CD4-positive, alpha-beta T cell treated with Interleukin-17A for 4 hours (primary cell): ENCODE measurements at places on chromosomes 7 and 10.
A peak's percentile ranks its signal among the peaks of the same experiment; 100 is the strongest.

GRCh38 chr10:84608126-84608525 lies 279.7 kb downstream of the CCSER2 start:
- DNase-seq, result no peak

DNA sequence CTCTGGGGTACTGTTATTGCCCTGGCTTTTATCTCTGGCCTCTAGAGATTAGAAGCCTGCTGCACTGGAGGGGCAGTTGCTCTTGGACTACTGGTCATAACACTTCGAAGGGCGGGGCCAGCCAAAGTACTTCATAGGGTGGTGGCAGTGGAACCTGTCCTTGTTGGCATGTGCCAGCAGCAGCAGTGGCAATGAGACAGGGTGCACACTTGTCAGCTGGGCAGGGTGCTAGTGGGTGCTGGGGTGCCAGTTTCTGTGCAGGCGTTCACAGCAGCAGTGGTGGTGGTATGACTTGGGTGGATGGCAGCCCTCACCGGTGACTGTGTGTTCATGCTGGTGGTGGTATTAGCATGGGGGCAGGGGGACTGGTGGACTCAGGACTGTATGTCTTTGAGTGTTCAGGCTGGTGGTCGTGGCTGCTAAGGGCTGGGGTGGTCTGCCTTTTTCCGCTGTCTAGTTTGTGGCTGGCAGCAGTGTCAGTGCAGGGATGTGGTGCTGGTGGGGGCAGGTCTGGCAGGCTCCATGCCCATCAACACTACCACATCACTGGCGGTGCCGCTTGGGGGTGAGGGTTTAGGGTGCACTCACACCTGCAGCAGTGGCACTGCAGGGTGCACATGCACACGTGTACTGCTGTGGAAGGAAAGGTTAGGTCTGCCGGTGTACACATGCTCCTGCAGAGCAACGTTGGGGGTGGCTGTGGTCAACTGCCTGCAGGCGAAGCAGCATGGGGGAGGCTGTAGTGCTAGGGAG lies 176.1 kb upstream of the CDC14C start:
- DNase-seq, result no peak

DNA sequence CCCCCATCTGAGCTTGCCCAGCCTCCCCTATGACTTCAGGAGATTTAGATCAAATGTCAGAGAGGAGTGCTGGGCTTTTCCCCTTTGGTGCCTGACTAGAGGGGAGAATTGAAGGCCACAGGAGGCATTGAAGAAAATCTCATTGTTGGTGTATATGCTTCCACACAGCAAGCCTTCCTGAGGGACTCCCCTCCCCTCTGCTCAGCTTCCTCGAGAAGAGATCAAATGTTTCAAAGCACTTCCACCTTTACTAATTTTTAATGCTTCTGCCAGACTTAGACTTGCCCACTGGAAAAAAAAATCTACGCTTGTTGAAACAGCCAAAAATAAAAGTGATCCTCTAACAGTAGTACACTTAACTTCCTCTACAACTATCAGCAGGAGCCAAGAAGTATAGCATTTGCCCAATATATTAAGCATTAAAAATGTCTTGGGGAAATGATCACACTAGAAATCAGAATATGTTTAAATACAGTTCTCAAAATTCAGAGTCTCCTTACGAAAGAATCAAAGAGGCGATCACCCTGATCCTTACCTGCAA lies 79.3 kb downstream of the FZD1 start:
- no peak for DNase-seq

DNA sequence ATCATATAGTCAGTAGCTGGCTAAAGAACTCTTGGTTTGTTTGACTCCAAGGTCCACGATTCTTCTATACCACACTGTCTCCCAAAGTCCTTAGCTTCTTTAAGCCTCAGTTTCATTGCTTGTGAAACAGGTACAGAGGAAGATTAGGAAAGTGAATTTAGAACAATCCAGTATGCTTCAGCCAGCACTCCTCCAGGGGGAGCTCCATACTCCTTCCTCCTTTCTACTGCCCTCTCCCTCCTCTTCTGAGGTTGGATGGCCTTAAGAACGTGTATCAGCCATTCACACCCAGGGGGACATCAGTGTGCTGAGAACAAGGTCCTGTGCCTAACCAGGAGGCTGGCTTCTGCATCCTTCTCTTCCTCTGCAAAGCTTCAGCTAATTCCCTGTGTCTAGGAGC lies 54.8 kb upstream of the CALD1 start:
- DNase-seq, result peak; percentile 12

- no peak for DNase-seq
Observed at GRCh38 chr10:27143686-27144085, 10.5 kb downstream of the YME1L1 start.

DNA sequence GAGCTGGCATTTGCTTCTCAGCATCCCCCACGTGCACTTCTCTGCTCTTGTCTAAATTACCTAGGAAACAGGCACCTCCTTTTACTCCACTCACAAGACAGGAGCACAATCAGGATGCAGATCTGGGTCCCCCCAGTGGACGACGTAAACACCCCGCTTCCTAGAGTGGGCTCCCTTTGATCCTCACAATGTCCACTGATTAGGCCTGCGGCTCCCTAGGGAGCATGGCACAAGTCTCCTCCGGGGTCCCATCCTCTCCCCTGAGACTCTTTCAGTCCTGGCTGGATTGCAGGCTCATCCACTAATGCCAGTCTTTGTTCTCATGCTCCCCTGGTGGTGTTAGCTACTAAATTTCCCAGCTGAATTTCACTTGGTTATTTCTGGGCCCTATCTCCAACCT lies 98.3 kb downstream of the GLI3 start:
- no peak for DNase-seq

DNA sequence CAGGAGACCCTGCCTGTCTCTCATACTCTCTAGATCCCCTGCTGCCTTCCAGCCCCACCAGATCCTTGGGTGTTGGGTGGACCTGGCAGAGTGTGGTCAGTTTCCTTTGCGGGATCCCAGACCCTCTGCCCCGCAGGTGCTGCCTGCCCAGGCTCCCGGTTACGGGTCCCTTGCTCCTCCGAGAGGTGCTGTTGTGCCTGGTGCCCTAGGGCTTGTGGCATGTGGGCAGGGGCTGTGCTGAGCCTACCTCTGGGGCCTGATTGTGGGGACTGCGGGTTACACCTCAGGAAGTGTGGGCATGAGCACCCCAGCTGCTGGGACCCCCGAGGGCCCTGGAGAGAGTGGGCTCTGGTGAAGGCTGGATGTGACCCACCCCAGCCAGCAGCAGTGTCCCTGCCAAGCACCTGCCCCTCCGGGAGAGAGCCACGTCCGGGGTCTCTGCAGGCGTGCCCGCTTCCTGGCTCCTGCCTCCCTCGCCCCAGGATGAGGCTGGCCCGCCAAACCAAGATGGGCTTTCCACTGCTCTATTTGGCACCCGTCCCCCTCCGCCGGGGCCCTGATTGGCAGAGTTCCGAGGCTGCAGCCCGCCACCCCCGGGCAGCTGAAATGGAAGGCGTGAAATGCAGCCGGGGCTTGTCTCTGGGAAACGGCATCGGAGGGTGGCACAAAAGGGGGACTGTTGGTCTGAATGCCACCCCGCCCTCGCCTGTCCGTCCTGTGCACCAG lies 17.0 kb downstream of the CLIP2 start:
- no peak for DNase-seq

DNA sequence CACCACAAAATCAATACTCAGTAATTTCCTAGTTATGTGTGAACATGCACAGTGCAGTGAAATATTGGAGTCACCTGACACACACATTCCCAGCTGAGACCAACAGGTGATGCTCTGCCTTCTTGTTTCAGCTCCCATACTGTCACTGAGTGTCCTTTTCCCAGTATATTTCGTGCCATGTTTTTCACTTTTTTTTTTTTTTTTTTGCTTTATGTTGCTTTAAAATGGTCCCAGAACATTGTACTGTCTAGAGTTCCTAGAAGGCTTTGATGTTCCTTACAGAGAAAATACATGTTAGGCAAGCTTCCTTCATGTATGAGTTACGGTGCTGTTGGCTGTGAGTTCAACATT lies 45.6 kb downstream of the ELAPOR2 start:
- DNase-seq, result no peak

- DNase-seq, result peak; percentile 48
Observed at GRCh38 chr7:142300689-142301088, 42.8 kb upstream of the PRSS58 start.

DNA sequence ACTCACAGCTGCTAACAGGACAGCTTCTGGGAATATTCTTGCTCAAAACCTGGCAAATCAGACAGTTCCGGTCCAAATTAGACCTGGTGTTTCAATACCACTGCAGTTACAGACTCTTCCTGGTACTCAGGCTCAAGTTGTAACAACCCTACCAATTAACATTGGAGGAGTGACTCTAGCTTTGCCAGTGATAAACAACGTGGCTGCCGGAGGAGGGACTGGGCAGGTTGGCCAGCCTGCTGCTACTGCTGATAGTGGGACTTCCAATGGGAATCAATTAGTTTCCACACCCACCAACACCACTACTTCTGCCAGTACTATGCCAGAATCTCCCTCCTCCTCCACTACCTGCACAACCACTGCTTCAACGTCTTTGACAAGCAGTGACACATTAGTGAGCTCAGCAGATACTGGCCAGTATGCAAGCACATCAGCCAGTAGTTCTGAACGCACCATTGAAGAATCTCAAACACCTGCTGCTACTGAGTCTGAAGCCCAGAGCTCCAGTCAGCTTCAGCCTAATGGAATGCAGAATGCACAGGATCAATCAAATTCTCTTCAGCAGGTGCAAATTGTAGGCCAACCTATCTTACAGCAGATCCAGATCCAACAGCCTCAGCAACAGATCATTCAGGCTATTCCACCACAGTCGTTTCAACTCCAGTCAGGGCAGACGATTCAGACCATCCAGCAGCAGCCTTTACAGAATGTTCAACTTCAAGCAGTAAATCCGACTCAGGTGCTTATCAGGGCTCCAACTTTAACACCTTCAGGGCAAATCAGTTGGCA lies 2.1 kb downstream of the SP4 start:
- no peak for DNase-seq

GRCh38 chr7:157711353-157711888 lies 374.6 kb downstream of the DNAJB6 start:
- DNase-seq, result no peak

- no peak for DNase-seq
Observed at GRCh38 chr7:93758631-93759030, 131.9 kb downstream of the TFPI2 start.

DNA sequence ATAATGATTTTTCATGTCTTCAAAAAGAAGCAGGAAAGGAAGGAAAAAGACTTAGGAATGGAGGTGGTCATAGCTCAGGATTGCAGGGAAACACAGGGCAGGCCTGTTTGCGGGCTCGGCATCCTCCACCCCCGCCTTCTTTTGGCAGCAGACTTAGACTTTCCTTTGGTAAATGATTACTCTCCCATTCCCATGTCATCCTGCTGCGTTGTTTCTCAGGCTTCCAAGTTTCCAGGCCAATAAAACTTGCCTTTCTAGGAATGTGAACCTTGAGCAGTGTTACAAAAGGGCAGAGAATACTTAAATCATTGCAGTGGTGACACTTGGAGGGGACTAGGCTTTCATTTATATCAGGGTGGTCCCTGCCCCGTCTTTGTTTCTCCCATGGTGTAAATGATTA lies 34.0 kb upstream of the DGKB start:
- DNase-seq, result no peak

- DNase-seq, result no peak
Observed at GRCh38 chr10:44752451-44753441, 158.4 kb upstream of the TMEM72 start.

DNA sequence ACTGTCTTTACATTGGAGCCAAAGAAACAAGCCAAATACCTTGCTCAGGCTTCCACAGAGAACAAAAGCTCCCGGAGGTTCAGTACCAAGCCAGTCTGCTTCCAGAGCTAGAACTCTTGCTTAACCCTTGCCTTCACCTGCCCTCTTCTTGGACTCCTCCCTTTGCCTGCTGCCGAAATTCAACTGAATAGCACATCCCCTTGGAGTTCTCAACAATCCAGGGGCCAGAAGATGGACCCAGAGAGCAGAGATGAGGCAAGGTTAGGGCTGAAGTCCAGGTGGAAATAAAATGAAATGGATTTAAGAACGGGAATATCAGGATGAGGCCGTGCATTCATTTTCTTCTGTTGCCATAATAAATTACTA lies 876 bp upstream of the PIK3AP1 start:
- no peak for DNase-seq

DNA sequence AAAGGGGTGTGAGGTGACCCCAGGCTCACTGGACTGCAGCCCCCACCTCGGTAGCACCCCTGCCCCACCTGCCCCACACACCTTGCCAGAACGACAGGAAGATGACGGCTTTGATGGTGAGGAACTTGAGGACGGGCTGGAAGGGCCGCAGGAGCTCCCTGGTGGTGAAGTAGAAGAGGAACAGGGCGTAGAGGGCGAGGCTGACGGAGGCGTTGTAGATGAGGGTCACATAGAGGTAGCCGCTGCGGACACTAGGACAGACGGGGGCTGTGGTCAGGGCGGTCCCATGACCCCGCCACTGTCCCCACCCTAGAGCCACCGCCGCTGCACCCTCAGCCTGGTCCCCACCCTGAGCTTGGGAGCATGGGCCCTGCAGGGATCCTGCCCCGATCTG lies 7.6 kb downstream of the TMEM184A start:
- DNase-seq, result peak; percentile 51

- no peak for DNase-seq
Observed at GRCh38 chr7:17194656-17195055, 103.8 kb upstream of the AHR start.

- DNase-seq, result no peak
Observed at GRCh38 chr10:49534670-49535381, 4.1 kb downstream of the ERCC6 start.

DNA sequence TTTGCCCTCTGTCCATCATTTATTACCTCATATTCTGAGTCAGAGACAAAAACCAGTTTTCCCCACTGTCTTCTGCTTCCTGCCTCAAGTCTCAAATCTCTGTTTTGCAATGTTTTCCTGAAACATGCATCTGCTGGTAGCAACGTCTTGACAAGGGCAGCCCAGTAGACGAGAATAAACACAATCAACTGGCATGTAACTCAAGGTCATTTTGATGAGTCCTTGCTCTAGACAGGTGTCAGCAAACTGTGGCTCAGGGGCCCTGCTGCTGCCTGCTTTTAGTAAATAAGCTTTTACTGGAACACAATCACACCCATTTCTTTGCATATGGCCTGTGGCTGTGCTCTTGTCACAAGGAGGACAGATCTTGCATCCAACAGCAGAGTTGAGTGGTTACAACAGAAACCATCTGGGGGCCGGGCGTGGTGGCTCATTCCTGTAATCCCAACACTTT lies 59.8 kb downstream of the ITIH5 start:
- no peak for DNase-seq

DNA sequence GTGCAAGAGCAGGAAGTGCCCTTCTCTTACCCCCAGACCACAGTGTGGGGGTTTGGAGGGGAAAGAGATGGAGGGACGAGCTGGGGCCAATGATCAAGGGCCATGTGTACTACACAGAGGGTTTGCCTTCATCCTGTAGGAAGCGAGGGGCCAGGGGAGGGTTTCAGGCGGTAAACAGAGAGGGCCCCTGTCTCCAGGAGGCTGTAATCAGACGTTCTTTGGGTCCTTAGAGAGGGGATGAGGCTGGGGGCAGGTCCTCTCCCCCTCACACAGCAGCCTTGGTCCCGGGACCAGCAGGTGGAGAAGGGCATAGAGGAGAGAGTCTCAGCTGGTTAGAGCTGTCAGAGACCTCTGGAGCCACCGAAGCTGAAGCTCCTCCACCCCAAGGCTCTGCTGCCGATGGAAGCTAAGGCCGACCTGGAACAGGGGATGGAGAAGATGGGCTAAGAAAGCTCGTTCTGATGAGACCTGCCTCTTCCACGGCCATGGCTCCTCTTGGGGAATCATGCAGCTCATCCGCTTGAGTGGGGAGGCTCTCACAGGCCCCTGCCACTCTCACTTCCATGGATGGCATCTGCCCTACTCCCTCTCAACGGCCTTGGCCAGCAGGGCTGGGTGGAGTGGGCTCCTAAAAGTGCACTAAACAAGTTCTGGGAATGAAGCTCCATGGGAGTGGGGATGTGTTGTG lies 3.5 kb downstream of the LOXL4 start:
- no peak for DNase-seq

GRCh38 chr7:35758421-35758820 lies 42.4 kb upstream of the SEPTIN7 start:
- peak; percentile 23 for DNase-seq
